ENCODE measurements at places on chromosomes 4 and X. TPM values are rescaled to one million over a fixed set of nuclear protein-coding genes. Genes with fewer than 3 reads are reported as not detected.

The CCKAR gene
- total RNA-seq = not detected

The IRF2 gene
- 27.9 TPM for total RNA-seq

DNA sequence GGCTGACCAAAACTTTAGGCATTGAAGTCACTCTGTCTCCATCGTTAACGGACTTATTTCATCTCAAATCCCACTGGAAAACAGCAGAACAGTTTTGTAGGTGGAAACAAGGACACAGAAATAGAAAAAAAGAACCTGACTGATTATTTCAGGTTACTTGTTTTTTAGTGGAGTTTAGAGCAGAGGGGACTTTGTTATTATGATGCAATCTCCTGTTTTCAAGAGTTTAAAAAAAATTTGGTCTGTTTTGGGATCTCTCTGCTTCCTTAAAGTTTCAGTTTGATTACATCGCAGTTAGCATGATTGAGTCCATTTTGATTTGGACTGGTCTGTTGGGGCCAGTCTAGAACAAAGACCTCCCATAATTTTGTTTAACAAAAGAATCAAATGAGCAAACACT is 13.6 kb downstream of the PROM1 start:
- H3K36me3 ChIP-seq = no peaks in the 10 kb centered on the region
- H3K4me1 ChIP-seq = no peaks in the 10 kb centered on the region
- peaks cover 9% of the 10 kb centered on the region for H3K27me3 ChIP-seq
- no peak overlapping the region for H3K27ac ChIP-seq

- H3K4me1 ChIP-seq = no peaks in the 10 kb centered on the region
- no peaks in the 10 kb centered on the region for H3K27me3 ChIP-seq
- no peak for DNase-seq
- H3K4me3 ChIP-seq = no peak overlapping the region
- no peak overlapping the region for H3K27ac ChIP-seq
Measured at GRCh38 chr4:20313237-20314030, 61.7 kb downstream of the SLIT2 start.

DNA sequence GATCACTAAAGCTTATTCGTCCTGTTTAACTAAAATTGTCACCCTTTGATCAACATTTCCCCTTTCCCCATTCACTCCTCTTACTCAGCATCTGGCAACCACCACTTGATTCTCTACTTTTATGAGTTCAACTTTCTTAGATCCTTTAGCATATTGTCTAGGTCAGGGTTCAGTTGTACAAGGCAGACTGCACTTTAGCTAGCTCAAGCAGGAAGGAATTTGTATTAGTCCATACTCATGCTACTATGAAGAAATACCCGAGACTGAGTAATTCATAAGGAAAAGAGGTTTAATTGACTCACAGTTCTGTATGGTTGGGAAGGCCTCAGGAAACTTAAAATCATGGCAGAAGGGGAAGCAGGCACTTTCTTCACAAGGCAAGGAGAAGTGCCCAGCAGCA is 44.3 kb downstream of the TASL start:
- H3K27me3 ChIP-seq = no peaks in the 10 kb centered on the region
- H3K4me3 ChIP-seq = no peak overlapping the region
- no peak for DNase-seq
- no peaks in the 10 kb centered on the region for H3K4me1 ChIP-seq
- H3K36me3 ChIP-seq = no peaks in the 10 kb centered on the region
- H3K27ac ChIP-seq = no peak overlapping the region

- no peak for DNase-seq
- H3K27ac ChIP-seq = no peak overlapping the region
- H3K4me1 ChIP-seq = no peaks in the 10 kb centered on the region
- no peak overlapping the region for H3K4me3 ChIP-seq
Measured at GRCh38 chr4:32661229-32661628, 1941.1 kb downstream of the PCDH7 start.

DNA sequence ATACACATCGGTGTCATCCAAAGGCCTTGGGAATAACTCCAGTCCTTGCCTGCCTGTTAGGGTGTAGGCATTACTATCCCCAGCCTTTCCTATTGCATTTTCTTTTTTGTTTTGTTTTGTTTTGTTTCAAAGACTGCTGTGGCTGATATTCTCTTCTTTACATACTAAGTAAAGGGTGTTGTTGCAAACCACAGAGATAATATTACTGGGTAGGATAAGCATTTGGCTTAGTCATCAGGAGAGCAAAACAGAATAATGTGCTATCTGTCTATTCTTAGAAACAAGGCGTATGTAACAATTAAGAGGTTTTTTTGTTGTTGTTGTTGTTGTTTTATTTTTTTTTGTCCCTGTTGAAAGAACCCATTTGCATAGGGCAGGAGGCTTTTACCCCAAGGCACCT is 41.8 kb downstream of the UGT2B28 start:
- DNase-seq = no peak
- H3K4me3 ChIP-seq = no peak overlapping the region
- H3K36me3 ChIP-seq = no peaks in the 10 kb centered on the region
- H3K27me3 ChIP-seq = no peaks in the 10 kb centered on the region
- peaks cover 6% of the 10 kb centered on the region for H3K4me1 ChIP-seq
- H3K27ac ChIP-seq = no peak overlapping the region

- no peaks in the 10 kb centered on the region for H3K36me3 ChIP-seq
- H3K4me1 ChIP-seq = peaks cover 6% of the 10 kb centered on the region
- no peak overlapping the region for H3K4me3 ChIP-seq
Measured at GRCh38 chr4:4641661-4642495, 100.0 kb upstream of the STX18 start.

The EMCN gene
- total RNA-seq = 5.3 TPM

The PHOX2B gene
- not detected for total RNA-seq

- no peak for DNase-seq
- no peak overlapping the region for H3K4me3 ChIP-seq
- no peaks in the 10 kb centered on the region for H3K27me3 ChIP-seq
- no peak overlapping the region for H3K27ac ChIP-seq
- peaks cover 30% of the 10 kb centered on the region for H3K36me3 ChIP-seq
Measured at GRCh38 chr4:82360298-82361177, 13.3 kb downstream of the HNRNPD start.

GRCh38 chr4:120617171-120617570 is 305.4 kb downstream of the PRDM5 start:
- no peak overlapping the region for H3K4me3 ChIP-seq
- no peaks in the 10 kb centered on the region for H3K27me3 ChIP-seq
- DNase-seq = no peak
- no peaks in the 10 kb centered on the region for H3K36me3 ChIP-seq

- H3K27ac ChIP-seq = no peak overlapping the region
- no peak overlapping the region for H3K4me3 ChIP-seq
- H3K4me1 ChIP-seq = no peaks in the 10 kb centered on the region
- H3K36me3 ChIP-seq = no peaks in the 10 kb centered on the region
Measured at GRCh38 chrX:81308086-81308829, 106.4 kb downstream of the SH3BGRL start.

DNA sequence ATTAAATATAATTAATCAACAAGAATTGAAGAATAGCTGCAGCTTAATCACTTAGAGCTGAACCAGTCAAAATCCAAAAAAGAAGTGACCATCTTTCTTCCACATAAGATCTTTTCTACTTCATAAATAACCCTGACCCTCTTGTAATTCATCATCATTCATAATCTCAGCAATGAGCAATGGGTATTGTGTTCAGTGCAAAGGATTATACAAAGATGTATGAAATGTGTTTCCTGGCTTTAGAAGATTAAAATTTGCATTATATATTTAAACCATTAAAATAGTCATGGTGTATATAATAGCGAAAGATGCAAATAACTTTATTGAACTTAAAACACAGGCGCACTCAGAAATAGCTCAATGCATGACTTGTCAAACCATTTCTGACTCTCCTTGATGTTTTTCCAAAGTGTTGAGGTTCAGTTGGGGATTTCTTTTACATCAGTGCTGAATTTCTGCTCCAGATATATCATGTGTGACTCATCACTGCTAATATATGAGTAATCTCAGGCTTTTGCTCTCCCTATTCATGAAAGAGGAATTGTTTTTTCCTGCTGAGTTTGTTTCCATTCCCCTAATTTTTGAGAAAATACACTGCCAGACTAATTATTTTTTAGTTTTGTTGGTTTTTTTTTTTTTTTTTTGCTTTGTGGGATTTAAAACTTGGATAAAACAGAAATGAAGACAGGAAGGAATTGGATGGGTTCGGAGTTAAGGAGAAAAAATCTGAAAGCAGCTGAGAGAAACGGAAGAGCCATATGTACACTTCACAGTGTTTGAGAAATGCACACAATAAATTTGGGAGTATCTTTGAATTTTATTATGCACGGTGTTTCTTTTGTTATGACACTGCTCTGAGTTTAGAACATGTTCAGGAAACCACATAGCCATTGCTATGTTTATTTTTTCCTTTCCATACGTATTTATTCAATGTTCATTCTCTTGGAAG is 290.1 kb upstream of the PCDH7 start:
- no peak overlapping the region for H3K27ac ChIP-seq
- no peaks in the 10 kb centered on the region for H3K36me3 ChIP-seq
- DNase-seq = no peak

The FAAH2 gene
- total RNA-seq = 20.9 TPM

The SPANXA1 gene
- total RNA-seq = not detected

The FGA gene
- not detected for total RNA-seq

The MAGEB3 gene
- total RNA-seq = not detected

- H3K36me3 ChIP-seq = no peaks in the 10 kb centered on the region
- no peak overlapping the region for H3K4me3 ChIP-seq
- no peaks in the 10 kb centered on the region for H3K4me1 ChIP-seq
- H3K27ac ChIP-seq = no peak overlapping the region
Measured at GRCh38 chr4:184114431-184114830, 103.2 kb downstream of the ENPP6 start.

GRCh38 chrX:50579955-50580354 is 109.3 kb upstream of the DGKK start:
- no peak for DNase-seq
- H3K4me1 ChIP-seq = no peaks in the 10 kb centered on the region
- no peak overlapping the region for H3K4me3 ChIP-seq
- no peaks in the 10 kb centered on the region for H3K36me3 ChIP-seq
- no peaks in the 10 kb centered on the region for H3K27me3 ChIP-seq

The SULT1E1 gene
- total RNA-seq = 198 TPM

The TASL gene
- total RNA-seq = 0.64 TPM

GRCh38 chrX:78024349-78025059 is 55.1 kb upstream of the PGAM4 start:
- H3K27me3 ChIP-seq = no peaks in the 10 kb centered on the region
- no peaks in the 10 kb centered on the region for H3K4me1 ChIP-seq
- H3K4me3 ChIP-seq = no peak overlapping the region

DNA sequence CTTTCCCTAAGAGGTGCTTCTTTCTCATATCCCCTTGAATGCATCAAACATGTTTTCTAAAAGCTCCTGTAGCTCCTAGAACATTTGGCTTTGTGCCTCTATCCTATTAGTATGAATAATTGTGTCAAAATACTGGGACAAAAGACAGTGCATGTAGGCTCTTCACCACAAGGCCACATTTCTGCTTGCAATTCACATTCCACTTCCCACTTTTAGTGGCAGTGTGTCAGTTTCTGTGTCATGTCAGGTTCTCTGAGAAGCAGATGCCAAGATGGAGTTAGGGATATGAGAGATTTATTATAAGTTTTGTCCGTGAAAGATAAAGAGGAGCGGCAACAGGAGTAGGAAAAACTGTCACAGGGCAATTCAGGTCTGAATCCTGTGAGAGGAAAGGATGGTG is 61.3 kb upstream of the GPRIN3 start:
- H3K4me3 ChIP-seq = no peak overlapping the region
- no peaks in the 10 kb centered on the region for H3K27me3 ChIP-seq
- no peak overlapping the region for H3K27ac ChIP-seq

The STPG2 gene
- total RNA-seq = 0.26 TPM

DNA sequence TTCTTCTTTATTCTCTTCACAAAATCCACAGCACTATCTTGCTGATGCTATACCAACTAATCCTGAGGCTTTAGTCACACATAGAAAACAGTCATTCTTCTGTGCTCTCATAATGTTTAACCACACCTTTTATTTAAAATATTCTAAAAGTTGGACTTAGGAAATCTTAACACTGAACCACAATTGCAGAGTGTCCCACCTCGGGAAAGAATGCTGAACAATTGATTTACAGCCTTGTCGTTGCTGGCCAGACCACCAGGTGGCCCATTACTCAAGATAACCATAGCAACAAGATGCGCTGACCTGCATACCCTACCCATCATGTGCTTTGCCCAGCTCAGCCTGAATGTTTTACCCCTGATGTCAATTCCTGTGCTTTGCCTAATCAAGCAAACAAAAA is 100.8 kb downstream of the ARSJ start:
- no peaks in the 10 kb centered on the region for H3K4me1 ChIP-seq
- no peaks in the 10 kb centered on the region for H3K36me3 ChIP-seq
- DNase-seq = no peak
- no peak overlapping the region for H3K27ac ChIP-seq
- no peaks in the 10 kb centered on the region for H3K27me3 ChIP-seq

The ATP2B3 gene
- not detected for total RNA-seq

The LRCH2 gene
- 1.4 TPM for total RNA-seq

GRCh38 chr4:140289486-140289885 is 84.0 kb upstream of the SCOC start:
- H3K4me3 ChIP-seq = no peak overlapping the region
- H3K27me3 ChIP-seq = no peaks in the 10 kb centered on the region
- H3K27ac ChIP-seq = no peak overlapping the region
- H3K4me1 ChIP-seq = no peaks in the 10 kb centered on the region

The TMEM192 gene
- 9.9 TPM for total RNA-seq

DNA sequence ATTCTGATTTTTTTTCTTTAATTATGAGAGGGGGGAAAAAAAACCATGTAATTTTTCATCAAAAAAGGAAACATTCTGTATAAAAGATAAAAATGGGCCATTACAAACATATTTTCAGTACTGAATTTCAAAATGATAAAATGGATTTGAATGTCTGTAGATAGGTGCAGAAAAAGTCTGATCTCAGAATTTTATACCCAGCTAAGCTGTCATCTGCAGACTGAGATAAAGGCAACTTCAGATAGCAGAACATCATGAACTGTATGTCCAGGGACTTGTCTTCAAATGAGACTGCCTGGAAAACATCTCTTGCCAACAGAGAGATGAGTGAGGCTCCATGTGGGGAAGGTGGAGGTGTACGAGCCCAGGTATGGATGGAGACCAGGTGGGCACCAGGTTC is 118.5 kb upstream of the PSAPL1 start:
- H3K4me1 ChIP-seq = peaks cover 2% of the 10 kb centered on the region
- DNase-seq = no peak
- no peaks in the 10 kb centered on the region for H3K36me3 ChIP-seq
- peaks cover 2% of the 10 kb centered on the region for H3K27me3 ChIP-seq
- H3K27ac ChIP-seq = no peak overlapping the region

GRCh38 chr4:72513227-72513626 is 55.8 kb downstream of the ADAMTS3 start:
- H3K27me3 ChIP-seq = no peaks in the 10 kb centered on the region
- H3K4me3 ChIP-seq = no peak overlapping the region
- no peak for DNase-seq
- no peak overlapping the region for H3K27ac ChIP-seq

Data from suprapubic skin (tissue), 4 donors.